ENCODE measurements at places on chromosomes 5 and 9.

DNA sequence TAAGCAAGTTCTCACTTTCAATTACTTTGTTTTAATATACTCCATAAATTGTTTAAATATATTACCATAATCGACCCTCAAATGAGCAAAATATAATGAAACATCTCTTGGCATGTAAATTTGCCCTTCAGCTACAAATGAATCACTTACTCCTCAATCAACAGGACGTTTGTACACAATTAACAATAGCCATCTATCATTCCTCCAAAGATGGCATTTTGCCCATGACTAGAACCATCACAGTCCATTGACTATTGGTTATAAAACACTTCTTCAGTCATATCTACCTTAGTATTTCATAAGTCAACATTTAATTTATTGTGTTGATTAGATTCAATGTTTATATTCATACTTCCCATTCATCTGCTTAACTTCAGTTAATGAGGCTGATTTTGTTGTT lies 127.2 kb downstream of the CTNND2 start:
- DNase-seq, result no peak

DNA sequence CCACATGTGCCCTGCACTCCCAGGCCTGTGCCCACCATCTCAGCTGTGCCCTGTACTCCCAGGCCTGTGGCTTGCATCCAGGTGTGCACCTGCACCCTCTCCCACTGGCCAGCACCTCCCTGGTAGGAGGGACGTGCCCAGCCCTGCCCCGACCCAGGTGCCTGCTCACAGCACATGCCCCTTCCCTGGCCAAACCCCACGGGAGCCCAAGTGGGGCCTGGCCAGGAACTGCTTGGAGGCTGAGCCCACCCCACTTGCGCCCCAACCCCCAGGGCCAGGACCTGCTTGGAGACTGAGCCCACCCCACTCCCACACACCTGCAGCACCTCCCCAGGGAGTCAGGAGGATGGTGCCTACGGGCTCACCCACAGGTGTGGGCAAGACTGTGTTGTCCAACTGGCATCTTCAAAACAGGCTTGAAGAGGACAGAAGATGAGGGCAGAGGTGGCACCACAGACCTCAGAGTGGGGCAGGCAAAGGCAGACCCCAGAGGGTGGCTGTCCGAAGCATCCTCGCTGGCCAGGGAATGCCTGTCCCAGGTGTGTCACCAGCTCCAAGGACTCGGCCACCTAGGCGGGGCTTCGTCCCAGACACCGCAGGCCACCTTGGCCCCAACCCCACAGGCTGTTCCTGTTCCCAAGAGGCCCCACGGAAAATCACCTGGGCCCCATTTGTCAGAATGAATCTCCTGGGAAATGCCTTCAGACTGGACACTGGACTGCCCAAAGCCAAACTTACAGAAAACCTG lies 10.8 kb downstream of the ZDHHC11B start:
- DNase-seq, result no peak

DNA sequence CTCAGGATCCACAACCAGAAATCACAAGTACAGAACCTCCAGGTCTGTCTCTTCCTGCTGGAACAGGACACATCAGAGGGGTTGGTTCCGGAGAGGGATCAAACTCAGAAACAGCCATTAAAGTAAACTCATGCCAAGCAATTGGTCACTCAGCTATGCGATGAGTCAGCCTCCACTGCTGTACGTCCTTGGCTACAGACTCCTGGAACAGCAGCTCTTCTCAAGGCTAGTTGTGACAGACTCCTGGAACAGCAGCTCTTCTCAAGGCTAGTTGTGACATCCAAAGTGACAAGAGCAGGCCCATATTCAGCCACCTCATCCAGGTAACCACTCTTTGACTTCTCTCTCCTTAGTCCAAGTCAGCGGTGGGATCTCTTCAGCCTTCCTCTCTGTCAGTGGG lies at the start of gene SPINK13:
TSS of gene SPINK13 (plus strand) at position 229 of the 400 bp plus-strand sequence. CDS start 1,279 bp downstream, outside the sequence.
- DNase-seq, result no peak

DNA sequence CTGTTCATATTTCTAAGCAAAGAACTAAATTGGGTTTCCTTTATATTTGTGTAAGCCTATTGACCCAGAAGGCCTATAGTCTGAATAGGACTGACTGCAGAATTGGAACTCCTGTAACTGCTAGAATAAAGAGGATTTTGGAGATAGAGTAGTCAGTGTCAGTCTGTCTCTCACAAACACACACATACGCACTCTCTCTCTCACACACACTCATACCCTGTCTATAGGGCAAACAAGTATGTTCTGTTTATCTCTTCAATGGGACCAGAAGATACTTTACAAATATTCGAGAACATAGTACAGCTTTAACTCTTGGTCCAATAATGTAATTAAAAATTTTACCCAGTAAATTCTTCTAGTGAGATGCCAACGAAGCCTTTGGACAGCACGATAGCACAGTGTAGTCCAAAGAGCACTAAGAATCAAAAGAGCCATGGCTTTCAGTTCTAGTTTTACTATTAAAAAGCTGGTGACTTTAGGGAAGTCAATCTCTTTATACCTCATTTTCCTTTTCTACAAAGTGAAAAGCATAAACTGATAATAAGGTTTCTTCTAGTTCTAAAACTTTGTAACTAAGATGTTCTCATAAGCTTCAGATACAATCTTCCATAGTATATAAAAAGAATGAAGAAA lies 19.3 kb downstream of the ABHD17B start:
- no peak for DNase-seq

DNA sequence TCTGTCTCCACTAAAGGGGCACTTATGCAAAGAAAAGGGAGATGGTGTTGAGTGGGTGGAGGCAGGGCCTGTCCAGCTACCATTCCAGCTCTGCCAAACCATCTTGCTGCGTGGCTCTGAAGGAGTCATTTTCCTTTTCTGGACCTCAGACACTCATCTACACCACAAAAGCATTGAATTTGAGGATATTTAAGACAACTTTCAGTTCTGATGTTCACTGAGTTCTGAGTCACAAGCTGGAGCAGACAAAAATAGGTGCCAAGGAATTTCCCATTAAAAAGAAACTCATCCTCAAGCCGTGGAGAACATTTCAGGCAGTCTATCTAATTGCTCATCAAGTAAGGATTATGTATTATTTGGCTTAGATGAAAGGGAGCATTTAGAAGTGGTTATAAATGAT lies 195.0 kb upstream of the TBC1D2 start:
- no peak for DNase-seq

DNA sequence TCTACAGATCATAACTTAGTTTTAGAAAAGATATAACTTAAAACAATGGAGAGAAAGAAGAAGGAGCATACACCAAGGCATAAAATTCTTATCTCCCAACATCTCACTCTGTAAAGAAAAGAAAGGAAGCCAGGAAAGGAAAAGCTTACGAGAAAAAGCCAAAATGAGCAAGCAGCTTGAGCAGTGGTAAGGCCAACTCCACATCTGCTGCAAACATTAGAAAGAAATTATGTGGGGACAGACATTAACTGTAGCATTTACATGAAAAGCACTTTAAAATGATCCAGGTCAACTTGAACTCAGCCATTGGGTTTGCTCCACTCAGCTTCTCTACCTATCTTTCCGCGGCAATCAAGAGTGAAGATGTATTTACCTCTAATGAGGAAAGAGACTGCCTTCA lies 176.9 kb downstream of the BNC2 start:
- DNase-seq, result no peak

- no peak for DNase-seq
Measured at GRCh38 chr5:757931-758697, 26.4 kb downstream of the ZDHHC11B start.

GRCh38 chr5:21181609-21182125 lies 1193.7 kb upstream of the CDH18 start:
- no peak for DNase-seq

DNA sequence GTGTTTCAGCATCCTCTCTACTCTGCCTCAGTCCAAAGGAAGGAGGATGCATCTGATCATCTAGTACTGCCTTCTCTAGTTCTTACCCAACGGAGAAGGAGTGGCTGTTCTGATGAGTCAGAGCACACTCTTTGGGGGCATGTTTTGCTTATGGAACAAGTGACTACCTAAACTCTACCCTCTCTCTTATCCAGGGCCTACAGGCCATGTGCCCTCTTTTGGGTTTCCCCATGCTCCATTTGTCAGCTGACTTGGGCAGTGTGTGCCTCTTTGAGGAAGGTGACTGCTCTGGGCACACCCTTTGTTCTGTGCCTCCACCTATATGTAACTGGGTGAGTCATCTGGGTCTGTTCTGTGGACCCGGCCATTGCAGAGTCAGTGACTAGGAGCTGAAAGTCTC lies 89.6 kb upstream of the BNC2 start:
- no peak for DNase-seq

DNA sequence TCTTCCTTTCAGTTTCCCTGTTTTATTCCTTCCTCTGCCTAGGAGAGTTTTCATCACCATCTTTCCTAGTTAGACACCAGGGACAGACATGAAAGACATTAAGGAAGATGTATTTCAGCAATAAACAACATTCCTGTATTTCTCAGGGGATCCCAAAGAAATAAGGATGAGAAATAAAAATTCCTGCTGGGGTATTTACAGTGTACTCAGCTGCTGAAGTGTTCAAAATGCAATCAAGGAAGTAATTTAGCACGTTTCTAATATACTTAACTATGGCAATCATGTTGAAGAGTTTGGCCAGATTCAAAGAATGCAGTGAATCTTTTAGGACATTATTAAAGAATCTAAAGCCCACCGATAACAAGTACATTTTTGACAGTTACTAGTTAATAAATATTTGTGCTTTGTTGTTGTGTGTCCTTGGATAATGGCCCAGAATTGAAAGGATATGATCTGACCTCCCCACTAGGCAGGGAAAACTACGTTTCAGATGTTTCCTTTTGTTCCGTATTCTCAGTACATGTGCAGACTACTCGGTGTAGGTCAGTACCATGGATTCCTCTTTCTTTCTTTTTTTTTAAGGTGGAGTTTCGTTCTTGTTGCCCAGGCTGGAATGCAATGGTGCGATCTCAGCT lies 46.8 kb downstream of the INIP start:
- no peak for DNase-seq

DNA sequence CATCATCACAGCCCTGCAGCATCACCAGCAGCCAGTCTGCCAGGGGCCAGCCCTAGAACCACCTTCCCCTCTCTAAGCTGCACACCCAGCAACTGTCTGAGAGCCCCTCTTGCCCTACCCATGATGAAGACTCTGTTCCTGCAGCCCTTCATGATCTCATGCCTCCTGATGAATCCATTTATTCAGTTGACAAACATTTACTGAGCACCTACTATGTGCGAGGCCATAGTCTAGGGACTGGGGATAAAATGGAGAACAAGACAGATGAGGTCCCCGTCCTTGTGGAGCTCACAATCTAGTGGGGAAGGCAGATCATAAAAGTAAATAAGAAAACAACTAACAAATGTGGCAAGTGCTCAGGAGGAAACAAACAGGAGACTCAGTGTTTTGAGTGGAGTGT lies 96.3 kb downstream of the PCDH1 start:
- no peak for DNase-seq

DNA sequence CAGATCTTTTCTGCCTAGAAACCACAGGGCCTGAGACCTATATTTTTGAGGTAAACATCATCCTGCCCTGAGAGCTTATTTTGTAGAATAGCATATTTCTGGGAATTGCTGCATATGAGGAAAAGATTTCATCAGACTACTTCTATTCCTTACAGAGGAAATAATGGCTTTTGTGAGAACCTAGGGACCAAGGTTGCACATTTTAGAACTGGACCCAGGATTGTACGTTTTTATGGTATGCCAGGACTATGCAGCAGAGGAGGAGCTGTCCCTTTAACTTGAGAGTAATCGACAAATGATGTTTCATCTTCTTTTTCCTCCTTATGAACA lies 2.2 kb upstream of the ALDH1A1 start:
- DNase-seq, result no peak

DNA sequence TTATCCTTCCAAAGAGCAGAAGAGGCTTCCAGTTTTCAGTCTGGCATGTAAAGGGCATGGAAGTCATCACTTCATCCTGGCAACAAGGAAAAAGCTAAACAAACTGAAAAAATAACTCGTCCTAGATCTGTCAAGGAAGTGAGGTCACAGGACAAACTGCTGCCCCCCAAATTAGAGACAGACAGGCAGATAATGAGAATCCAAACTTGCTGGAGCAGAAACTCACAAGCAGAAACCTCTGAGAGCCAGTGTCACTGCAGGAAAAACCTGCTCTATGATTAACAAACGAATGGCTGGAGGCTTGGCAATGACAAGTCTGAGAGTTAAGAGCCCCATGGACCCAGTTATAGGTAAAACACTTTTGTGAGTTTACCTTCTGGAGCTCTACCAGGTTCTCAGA lies 18.9 kb upstream of the MLANA start:
- DNase-seq, result no peak

DNA sequence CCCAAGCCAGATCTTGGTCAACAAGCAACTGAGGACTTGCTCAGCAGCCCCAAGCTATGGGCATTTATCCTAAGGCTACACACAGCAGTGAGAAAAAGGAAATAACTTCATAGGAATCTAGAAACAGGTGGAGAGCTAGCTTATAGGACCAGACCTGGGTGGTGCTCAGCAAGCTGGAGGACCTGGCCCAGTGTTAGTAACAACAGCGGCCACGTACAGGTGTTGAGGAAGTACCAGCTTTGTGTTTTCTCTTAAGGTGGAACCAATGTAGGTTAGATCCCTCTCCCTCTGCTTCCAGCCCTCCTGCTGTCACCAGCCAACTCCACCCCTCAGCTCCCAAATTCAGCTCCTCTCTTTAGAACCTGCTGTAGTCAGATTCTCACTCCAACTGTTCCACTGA lies 43.4 kb downstream of the IRF1 start:
- DNase-seq, result no peak

GRCh38 chr5:132267166-132267739 lies 9.8 kb downstream of the PDLIM4 start:
- no peak for DNase-seq

DNA sequence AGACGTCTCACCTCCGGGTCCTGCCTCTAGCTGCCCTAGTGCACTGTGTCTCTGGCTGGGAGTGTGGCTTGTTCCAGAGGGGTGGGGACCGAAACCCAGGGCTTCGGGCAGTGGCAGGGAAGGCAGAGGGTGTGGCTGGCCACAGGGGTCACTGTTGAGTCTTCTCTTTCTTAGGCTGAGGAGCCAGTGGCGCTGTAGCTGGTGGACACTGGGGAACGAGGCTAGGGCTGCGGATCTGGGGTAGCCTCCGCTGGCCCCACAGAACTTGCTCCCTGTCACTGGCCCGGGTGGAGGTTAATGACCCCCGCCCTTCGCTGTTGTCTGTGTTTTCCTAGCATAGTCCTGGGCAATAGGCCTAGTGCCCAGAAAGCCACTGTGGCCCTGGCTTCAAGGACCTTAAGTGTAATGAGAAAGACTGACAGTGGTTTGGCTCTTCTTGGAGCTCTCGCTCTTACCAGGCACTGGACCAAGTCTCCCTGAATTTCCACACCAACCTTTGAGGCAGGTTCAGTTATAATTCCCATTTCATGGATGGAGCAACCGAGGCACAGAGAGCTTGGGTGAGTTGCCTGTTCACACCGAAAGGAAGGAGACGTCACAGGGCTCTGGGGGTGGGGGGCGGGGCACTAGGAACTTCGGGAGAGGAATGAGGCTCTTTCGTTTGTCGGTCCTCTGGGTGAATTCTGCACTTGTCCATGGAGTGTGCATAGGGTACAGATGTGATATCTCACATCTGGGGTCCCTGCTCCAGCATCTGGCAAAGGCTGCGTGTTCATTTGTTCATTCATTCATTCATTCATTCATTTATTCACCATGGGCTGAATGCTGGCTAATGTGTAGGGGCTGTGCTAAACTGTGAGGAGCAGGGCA lies 4.8 kb upstream of the IER5L start:
- no peak for DNase-seq

Data from stimulated activated CD8-positive, alpha-beta memory T cell treated with anti-CD3 and anti-CD28 coated beads, Interleukin-4, amount 100 ng/mL, for 1 hour (primary cell).